ENCODE measurements at places on chromosomes 2 and 18. TPM values are rescaled to one million over a fixed set of nuclear protein-coding genes. Genes with fewer than 3 reads are reported as not detected.
A peak's percentile ranks its signal among the peaks of the same experiment; 100 is the strongest.

CDK5R2 gene
- not detected for total RNA-seq

ERBB4 gene
- not detected for total RNA-seq

EVA1A gene
- total RNA-seq, result not detected

CD302 gene
- 0.08 TPM for total RNA-seq

GAREM1 gene
- total RNA-seq, result not detected

COL3A1 gene
- total RNA-seq, result not detected

SMYD1 gene
- total RNA-seq, result not detected

SETBP1 gene
- 8.4 TPM for total RNA-seq

HES6 gene
- 4.8 TPM for total RNA-seq

THSD7B gene
- not detected for total RNA-seq

EGR4 gene
- total RNA-seq, result not detected

DNA sequence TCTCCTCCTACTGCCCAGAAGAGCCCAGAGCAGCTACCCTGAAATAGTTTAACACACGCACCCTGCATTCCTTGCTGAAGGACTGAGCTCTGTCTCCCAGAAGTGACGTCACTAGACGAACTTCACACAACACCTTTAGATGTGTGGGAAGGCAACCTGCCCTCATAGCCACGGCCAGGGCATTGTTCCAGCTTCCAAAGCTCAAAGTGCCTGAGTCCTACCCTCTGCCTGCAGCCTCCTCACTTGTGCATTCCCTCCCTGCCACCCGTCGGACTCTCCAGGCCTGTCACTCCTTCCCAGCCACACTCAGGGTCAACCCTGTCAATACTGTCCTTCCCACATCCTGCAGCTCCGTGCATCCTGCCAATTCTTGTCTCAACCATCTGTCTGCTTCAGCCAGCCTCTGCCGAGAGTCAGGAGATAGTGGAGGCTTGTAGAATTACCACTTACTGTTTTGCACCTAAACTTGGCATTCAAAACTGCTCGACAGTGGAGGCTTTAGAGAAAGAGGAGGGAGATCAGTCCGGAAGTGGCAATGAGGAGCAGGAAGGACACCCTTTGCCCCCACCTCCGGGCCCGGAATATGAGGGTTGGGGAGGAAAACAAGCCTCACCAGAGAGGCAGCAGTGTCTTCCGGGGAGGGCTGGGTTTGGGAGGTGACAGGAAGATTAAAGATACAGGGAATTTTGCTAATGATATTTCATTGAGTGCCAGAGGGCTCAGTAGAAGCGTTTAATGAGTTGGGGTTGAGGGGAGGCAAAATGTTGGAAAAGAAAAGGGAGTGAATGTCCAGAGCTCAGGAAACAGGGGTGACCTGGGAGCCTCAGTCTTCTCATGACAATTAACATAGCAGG, 72.3 kb upstream of the ATG16L1 start:
- DNase-seq, result no peak
- peak overlapping the region; percentile 33 for H3K27ac ChIP-seq
- H3K4me1 ChIP-seq, result peaks cover 1% of the 10 kb centered on the region
- peaks cover 68% of the 10 kb centered on the region for H3K36me3 ChIP-seq

- no peaks in the 10 kb centered on the region for H3K36me3 ChIP-seq
- H3K4me1 ChIP-seq, result no peaks in the 10 kb centered on the region
Measured at GRCh38 chr2:9326975-9327374, 96.4 kb downstream of the ITGB1BP1 start.

DNA sequence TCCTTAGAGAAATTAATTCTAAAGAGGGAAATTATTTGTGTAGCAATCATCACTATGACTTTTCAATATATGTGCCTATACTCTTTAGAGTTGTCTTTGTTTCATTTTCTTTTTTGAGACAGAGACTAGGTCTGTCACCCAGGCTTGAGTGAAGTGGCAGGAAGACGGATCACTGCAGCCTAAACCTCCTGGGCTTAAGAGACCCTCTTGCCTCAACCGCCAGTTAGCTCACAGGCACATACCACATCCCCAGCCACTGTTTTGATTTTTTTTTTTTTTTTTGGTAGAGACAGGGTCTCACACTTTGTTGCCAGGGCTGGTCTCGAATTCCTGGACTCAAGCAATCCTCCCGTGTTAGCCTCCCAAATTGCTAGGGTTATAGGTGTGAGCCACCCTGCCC, 12.4 kb downstream of the YWHAQ start:
- peaks cover 83% of the 10 kb centered on the region for H3K4me1 ChIP-seq
- H3K36me3 ChIP-seq, result peaks cover 67% of the 10 kb centered on the region
- H3K27ac ChIP-seq, result peak overlapping the region; percentile 89
- H3K4me3 ChIP-seq, result peak overlapping the region; percentile 60
- DNase-seq, result peak; percentile 69

DNA sequence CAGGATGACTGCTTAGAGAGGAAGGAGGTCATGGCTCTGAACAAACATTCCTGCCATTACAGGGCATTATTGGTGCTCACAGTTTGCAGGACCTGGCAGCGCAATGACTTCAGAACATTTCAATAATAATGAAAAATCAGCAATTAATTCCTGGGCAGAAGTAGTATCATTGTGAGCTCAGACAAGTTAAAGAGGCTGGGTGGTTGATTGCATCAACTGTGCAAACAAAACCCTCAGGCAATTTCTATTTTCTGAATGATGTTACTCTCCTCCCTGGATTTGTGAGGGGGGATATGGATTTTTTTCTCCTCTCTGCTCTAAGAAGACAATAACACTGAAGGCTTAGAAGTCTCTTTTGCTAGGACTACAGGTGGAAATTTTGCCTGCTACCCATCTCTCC, 168.1 kb upstream of the TACR1 start:
- H3K27ac ChIP-seq, result no peak overlapping the region
- H3K4me3 ChIP-seq, result no peak overlapping the region
- H3K27me3 ChIP-seq, result no peaks in the 10 kb centered on the region
- no peak for DNase-seq

GRCh38 chr2:21008014-21008789, 35.7 kb downstream of the APOB start:
- DNase-seq, result no peak
- no peaks in the 10 kb centered on the region for H3K36me3 ChIP-seq
- no peak overlapping the region for H3K4me3 ChIP-seq
- H3K27ac ChIP-seq, result no peak overlapping the region

- peaks cover 2% of the 10 kb centered on the region for H3K36me3 ChIP-seq
- DNase-seq, result no peak
- peaks cover 21% of the 10 kb centered on the region for H3K4me1 ChIP-seq
- peaks cover 9% of the 10 kb centered on the region for H3K27me3 ChIP-seq
- H3K4me3 ChIP-seq, result peak overlapping the region; percentile 39
- peak overlapping the region; percentile 74 for H3K27ac ChIP-seq
Measured at GRCh38 chr2:215811409-215812345, 201.7 kb downstream of the MREG start.

DNA sequence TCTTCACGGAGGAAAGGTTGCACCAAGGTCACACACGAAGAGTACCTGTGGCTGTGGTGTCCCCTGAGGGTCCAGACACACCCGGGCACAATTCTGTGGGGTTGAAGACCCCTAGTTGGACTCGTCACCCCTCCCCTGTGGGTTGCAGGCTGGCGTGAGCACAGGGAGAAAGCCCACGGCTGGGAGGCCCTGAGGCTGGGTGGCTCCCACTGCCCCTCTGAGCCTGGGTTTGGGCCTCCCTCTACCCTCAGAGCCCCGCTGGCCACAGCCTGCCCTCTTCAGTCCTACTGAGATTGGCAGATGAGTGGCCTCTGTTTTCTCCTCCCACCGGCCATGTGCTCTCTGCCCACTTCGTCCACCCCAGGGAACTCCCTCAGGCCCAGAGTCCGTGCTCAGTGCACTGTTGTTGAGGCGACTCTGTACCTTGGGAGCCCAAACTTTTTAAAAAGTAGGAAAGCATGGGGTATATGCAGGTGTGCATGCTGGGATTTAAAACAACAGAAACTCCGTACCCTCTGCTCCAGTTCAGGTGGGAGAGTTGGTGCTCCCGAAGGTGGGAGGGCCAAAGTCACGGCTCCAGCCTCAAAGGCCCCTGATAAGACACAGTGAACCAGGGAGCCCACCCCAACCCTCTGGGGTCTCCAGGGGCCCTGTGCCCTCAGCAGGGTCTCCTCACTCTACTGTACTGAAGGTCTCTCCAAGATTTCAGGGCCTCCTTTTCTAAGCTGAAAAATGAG, 19.1 kb downstream of the RAMP1 start:
- no peaks in the 10 kb centered on the region for H3K36me3 ChIP-seq
- peaks cover 5% of the 10 kb centered on the region for H3K4me1 ChIP-seq
- no peak overlapping the region for H3K4me3 ChIP-seq
- DNase-seq, result no peak

- no peaks in the 10 kb centered on the region for H3K36me3 ChIP-seq
- no peak for DNase-seq
- peaks cover 45% of the 10 kb centered on the region for H3K27me3 ChIP-seq
- H3K27ac ChIP-seq, result no peak within 1 kb of the TSS
- H3K4me3 ChIP-seq, result no peak within 1 kb of the TSS
- peaks cover 6% of the 10 kb centered on the region for H3K4me1 ChIP-seq
Measured at GRCh38 chr2:27281855-27282559, at the start of gene TRIM54. TSS of gene TRIM54 (plus strand) at chr2:27282429. CDS start at chr2:27282732, 303 bp downstream.

DNA sequence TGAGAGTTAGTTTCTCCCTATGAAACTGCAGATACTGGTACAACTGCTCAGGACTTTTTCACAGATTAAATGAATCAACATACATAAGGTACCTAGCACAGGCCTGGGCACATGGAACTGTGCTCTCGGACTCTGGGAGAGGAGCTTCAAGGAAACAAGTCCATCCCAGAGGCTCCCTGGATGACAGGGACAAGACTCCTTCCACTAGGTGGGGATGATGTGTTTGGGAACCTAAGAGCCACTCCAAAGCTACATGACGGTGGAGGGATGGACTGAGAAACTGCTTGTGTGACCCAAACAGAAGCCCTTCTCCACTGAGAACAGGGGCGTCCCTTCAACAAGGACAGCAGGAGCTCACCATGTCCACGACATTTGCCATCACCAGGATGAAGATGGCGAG, 37.1 kb downstream of the CENPO start:
- peaks cover 14% of the 10 kb centered on the region for H3K4me1 ChIP-seq
- no peaks in the 10 kb centered on the region for H3K27me3 ChIP-seq
- H3K27ac ChIP-seq, result no peak overlapping the region
- H3K4me3 ChIP-seq, result no peak overlapping the region

- no peak overlapping the region for H3K4me3 ChIP-seq
- H3K27ac ChIP-seq, result no peak overlapping the region
- DNase-seq, result no peak
Measured at GRCh38 chr2:164757934-164758695, 83.5 kb downstream of the COBLL1 start.

- H3K27me3 ChIP-seq, result peaks cover 38% of the 10 kb centered on the region
- DNase-seq, result no peak
- no peaks in the 10 kb centered on the region for H3K4me1 ChIP-seq
- no peak overlapping the region for H3K27ac ChIP-seq
- H3K4me3 ChIP-seq, result no peak overlapping the region
- no peaks in the 10 kb centered on the region for H3K36me3 ChIP-seq
Measured at GRCh38 chr2:232473467-232473890, 14.2 kb downstream of the ECEL1 start.

GRCh38 chr18:73835656-73836364, 311.8 kb downstream of the FBXO15 start:
- H3K27ac ChIP-seq, result no peak overlapping the region
- H3K36me3 ChIP-seq, result no peaks in the 10 kb centered on the region
- no peaks in the 10 kb centered on the region for H3K4me1 ChIP-seq
- H3K4me3 ChIP-seq, result no peak overlapping the region

- peaks cover 13% of the 10 kb centered on the region for H3K27me3 ChIP-seq
- peaks cover under 1% of the 10 kb centered on the region for H3K4me1 ChIP-seq
- H3K4me3 ChIP-seq, result no peak overlapping the region
Measured at GRCh38 chr2:169727065-169727464, 6.6 kb upstream of the KLHL23 start.

DNA sequence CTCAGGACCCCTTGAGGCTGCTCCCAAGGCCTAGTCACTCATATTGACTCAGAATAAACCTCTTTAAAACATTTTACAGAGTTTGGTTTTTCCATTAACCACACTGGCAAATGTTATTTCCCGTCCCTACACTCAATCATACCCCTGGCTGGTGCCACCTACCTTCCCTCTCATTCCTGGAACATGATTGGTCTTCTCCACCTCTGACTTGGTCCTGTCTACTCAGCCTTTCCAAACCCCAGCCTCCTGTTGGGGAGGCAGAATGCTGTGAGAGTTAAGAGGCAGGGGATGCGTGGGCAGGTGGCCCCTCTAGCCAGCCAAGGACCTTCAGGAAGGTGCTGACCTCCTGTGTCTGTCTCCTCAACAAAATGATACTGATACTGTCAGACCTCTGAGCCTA, 149.3 kb downstream of the CABLES1 start:
- no peaks in the 10 kb centered on the region for H3K27me3 ChIP-seq
- no peak for DNase-seq
- peaks cover 11% of the 10 kb centered on the region for H3K4me1 ChIP-seq
- no peaks in the 10 kb centered on the region for H3K36me3 ChIP-seq

DNA sequence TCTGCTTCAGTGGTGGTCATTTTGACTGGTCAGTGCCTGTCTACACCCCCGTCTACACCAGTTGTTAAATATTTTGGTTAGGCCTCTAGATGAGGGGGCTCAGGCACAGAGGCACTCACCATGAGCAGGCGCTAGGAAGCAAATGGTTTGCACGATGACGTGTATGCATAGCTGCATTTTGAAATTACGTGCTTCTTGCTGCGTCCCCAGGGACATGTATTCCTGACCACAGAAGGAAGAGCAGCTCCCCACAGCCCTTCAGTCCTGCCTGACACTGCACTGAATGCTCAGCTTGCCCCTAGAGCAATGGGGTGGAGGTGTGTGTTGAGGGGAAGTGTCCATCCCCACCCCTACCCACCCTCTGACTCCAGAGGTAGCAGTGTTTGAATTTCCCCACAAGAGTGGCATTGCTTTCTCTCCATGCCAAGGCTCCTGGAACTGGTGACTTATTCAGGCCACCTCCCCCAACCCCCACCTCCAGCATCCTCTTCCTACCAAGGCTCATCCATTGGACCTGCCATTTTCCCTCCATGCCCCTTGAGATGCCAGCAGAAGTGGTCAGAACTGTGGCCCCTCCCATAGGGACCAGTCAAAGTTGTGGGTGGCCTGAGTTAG, 11.4 kb upstream of the ZAP70 start:
- peaks cover 2% of the 10 kb centered on the region for H3K27me3 ChIP-seq
- H3K36me3 ChIP-seq, result no peaks in the 10 kb centered on the region
- no peak overlapping the region for H3K4me3 ChIP-seq
- DNase-seq, result no peak
- peaks cover 9% of the 10 kb centered on the region for H3K4me1 ChIP-seq

DNA sequence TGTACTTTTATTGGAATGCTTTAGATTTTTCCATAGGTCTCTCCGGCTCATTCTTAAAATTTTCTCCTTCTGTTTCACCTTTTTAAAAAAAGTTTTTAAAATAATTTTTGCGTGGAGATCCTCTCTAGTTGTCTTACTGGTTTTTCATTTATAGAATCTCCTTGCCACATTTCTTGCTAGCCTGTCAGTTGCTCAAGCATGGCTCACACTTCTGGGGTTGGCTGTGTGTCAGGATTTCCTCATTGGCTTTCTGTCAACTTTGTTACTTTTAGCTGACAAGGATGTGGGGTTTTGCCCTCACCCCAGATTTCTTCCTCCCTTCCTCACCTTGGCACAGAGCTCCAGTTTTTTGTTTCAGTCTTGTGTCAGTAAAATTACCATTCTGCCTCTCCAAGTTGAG, 124.6 kb downstream of the ZNF407 start:
- H3K36me3 ChIP-seq, result peaks cover 2% of the 10 kb centered on the region
- H3K27me3 ChIP-seq, result no peaks in the 10 kb centered on the region
- no peak for DNase-seq
- H3K4me3 ChIP-seq, result no peak overlapping the region

GRCh38 chr2:148817210-148817708, 57.8 kb upstream of the KIF5C start:
- peaks cover 16% of the 10 kb centered on the region for H3K27me3 ChIP-seq
- no peak for DNase-seq
- no peak overlapping the region for H3K27ac ChIP-seq
- no peaks in the 10 kb centered on the region for H3K36me3 ChIP-seq
- H3K4me3 ChIP-seq, result peak overlapping the region; percentile 51

Measured in activated CD8-positive, alpha-beta T cell treated with anti-CD3 and anti-CD28 coated beads, Interleukin-2, amount 10 ng/mL, durations not matched to agents 7 days and 5 days (primary cell).